ENCODE measurements at places on chromosomes 3 and 15.
A peak's percentile ranks its signal among the peaks of the same experiment; 100 is the strongest.

DNA sequence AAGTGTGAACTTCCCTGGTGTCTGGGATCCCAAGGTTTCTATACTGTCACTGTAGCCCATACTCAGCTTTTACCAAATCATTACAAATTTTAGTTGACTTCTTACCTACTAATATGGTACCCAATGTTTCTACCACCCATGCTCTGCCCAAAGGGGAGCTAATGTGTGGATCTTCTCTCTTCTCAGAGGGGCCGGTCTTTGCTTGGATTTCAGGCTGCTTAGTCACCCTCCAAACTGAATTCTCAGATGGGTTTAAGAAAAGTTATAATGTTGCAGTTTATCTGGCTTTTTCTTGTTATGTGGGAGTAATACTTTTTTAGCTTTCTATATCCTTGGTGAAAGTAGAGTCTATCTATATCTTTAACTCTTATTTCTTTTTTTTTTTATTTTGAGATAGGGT lies 67.1 kb upstream of the AKAP13 start:
- DNase-seq = no peak

- DNase-seq = no peak
These were observed 43.6 kb downstream of the PDIA5 start for GRCh38 chr3:123110282-123110975.

- no peak for DNase-seq
These were observed 25.2 kb downstream of the MAPKBP1 start for GRCh38 chr15:41799488-41799805.

DNA sequence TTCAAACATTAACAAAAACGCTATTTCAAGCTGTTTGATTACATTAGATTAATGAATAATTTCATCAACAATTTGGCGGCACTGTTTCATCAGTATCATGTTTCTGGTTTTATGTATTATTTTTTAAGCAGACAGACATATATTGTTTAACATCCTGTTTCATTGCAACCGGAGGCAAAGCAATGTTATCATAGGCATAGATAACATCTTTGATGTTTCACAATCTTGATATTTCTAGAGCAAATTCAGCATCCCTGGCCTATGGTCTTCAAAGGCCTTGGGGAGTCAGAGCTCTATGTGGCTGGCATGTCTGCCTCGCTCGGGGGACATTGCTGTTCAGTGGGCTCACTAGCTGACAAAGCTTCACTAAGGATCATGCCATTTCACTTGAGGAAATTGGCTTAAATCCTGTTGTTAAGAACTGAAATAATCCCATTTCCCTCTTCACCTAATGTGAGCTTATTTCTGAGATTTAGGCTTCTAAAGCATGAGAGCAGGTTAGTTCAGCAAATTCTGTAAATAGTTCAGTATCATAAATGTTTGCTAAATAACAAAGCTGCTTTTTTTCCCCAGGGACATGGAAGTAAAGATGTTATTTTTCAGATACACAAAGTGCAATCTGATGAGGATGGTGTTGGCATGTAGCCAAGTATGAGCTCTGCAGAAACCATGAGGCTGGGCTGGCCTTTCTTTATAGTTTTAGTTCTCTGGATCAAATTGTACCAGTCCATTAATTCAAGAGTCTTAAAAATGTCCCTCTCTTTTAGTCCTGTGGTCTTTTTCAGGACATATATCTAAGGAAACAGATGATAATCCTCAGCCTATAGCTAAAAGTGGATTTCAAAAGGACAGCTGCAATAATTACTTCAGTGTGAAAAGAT lies 941.4 kb downstream of the PLOD2 start:
- DNase-seq = no peak

DNA sequence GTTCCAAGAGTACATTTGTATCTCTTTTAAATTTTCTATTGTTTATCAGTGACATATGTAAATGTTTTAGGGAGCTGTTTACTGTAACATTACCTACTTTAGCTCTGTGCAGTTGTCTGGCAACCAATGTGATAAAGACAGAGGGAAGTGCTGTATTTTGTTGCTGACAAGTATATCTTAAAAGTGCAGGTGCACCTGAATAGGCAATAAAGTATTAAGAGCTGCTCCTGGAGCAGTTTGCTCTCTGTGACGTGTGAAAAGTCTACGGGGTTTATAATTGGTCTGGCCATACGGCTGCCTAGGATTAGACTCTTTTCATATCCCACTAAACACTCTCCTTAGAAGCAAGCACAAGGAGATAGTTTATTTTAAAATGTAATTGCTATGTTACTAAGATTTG lies 178.3 kb downstream of the IGF1R start:
- DNase-seq = peak; percentile 52

Data from NCI-H187 treated with DMSO at 0.1 percent for 48 hours (cell line).